Stimulated activated CD4-positive, alpha-beta T cell treated with anti-CD3 and anti-CD28 coated beads, Interleukin-12 subunit alpha, Interleukin-12 subunit beta, amount 100 ng/mL, for 4 hours (primary cell): ENCODE measurements at places on chromosomes 7 and 10.

DNA sequence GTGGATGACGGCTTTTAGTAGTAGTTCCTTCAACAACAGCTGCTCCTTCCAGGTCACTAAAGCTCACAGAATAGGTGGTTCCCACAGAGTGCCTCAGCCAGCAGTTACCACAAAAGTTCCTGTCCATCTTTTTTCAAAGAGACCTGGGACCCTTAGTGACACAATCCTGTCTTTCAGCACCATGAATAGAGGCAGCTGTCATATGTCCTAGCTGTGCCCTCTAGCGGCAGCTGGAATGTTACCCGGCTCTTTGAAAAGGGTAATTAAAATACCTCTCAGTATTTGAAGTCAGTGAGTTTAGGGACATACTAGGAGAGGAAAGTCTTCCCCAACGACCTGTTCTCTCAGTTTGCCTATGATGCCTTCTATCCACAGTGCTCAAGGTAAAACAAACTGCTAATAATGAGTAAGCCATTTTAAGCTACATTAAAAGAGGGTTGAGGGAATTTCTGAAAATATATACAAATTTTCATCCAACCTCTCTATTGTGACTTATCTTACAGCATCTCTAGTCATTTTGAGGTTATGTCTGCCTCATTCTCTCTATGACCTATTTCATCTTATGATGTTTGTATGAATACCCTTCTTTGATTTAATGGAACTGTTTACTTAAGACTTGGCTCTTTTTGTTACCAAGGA is 290.8 kb downstream of the NXPH1 start:
- no peak for DNase-seq

DNA sequence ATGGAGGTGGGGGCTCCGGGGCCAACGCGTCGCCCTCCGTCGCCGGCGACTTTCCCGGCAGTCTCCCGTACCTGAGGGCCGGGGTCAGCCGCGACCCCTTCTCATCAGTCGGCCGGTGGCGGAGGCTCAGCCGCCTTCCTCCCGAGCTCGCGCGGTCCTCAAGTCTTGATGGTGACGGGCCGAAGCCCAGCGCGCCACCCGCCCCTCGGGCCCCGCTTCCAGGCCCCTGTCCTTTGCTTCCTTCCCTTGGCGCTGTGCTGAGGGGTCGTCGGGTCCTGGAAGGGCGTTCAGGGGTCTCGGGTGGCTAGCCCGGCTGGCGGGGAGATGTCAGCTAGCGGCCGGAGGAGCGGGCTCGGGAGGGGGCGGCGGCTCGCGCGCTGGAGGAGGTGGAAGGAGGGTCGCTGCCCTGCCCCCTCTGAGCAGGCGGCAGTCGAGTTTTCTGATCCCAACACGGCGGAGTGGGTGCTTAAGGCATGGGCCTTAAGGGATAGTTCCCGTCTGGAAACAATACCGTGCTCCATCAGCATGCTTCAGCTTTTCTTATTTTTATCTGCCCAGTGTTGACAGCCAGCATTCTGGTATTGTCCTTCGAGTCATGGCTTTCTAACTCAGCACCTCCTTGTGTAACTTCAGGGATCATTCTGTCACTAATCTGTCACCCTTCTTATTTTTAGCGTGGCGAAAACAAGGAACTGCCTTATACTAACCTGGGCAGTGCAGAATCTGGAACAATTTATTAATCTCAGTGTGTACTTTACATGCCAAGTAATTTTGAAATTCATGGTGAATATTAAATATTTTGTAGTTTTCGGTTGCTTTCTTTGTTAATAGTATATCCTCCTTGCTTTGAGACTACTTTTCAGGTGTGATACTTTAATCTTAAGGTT is 748 bp downstream of the PHTF2 start:
- peak; percentile 6 for DNase-seq

- DNase-seq, result peak; percentile 20
Measured at GRCh38 chr10:84333864-84334451, 5.6 kb downstream of the CCSER2 start.

GRCh38 chr7:55570939-55571338 is 1.4 kb downstream of the VOPP1 start:
- DNase-seq, result no peak

DNA sequence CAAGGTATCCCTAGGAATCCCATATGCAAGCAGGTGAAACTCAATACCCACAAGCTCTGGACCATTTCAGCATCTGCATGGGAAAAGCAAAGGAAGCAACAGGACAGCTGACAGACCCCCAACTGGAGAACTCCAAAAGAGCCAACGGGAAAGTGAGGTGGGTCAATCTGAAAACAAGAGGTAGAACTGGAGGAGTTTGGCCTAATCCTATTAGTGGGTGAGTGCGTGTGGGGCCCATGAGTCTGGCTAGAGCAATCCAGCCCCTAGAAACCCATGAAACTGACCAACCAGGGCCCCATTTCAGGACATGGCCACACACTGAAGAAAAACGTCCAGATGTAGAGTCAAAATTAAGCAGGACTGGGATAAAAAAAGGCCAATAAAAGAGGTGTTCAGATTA is 26.6 kb upstream of the WNT8B start:
- DNase-seq, result no peak
